Urothelium cell line (cell line): ENCODE measurements at places on chromosomes 4 and X.

- peak; percentile 82 for DNase-seq
These were observed 34.3 kb downstream of the NALF2 start for GRCh38 chrX:69538321-69538876.

DNA sequence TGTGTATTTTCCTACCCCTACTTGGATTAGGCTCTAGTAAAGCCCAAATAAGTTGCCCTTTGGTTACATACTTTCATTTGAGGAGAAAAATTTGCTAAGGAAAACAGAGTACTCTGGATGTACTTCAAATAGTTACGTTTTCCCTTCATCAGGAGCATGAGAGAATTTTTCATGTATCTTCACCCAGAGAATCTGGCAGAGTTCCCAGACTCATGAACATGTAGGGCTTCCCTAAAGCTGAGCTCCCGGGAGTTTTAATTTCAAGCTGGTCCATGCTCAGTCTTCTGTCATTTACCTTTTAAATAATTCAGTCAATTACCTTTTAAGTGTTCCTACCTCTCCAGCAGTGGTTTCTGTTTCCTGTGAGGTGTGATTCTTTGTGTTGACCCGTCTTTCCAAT, 367.5 kb upstream of the GRID2 start:
- peak; percentile 3 for DNase-seq

GRCh38 chr4:88953400-88953799, 103.6 kb downstream of the FAM13A start:
- DNase-seq: no peak

- no peak for DNase-seq
These were observed 384.6 kb downstream of the STIM2 start for GRCh38 chr4:27245216-27245615.

DNA sequence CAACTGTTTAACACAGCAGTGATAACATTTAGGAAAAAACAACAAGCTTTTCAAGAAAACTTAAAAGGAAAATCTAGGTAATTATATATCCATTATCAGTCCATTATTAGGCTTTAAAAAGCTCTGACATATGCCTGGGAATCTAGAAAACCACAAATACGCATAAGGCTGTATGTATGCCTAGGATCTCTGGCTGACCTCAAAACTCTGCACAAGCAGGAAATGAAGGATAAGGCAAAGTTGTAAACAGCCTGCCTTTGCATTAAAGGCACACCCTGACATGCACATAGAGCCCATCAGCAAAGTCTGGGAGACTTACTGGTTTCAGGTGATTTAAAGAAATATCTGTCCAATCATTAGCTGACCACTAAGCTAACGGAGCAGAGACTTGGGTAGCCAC, 14.0 kb downstream of the TIMP1 start:
- DNase-seq: no peak

GRCh38 chr4:87982036-87982435, 6.5 kb downstream of the SPP1 start:
- no peak for DNase-seq

DNA sequence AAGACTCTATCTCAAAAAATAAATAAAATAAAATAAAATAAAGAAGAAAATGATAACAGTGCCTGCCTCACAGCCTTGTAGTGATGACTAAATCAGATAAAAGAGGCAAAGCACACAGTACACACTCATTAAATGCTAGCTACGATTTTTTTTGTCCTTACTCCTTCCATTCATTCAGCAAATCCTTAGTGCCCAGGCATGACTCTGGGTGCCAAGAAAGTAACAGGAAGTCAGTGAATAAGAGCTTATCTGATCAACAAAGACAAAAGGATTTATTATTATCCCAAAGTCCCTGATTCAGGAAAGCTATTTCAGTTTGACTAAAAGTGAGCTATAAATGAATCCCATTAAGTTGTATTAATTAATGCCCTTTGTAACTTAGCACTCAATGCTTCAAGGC, 92.7 kb downstream of the SH3KBP1 start:
- no peak for DNase-seq

GRCh38 chr4:85482010-85482738, 7.2 kb downstream of the ARHGAP24 start:
- DNase-seq: no peak

DNA sequence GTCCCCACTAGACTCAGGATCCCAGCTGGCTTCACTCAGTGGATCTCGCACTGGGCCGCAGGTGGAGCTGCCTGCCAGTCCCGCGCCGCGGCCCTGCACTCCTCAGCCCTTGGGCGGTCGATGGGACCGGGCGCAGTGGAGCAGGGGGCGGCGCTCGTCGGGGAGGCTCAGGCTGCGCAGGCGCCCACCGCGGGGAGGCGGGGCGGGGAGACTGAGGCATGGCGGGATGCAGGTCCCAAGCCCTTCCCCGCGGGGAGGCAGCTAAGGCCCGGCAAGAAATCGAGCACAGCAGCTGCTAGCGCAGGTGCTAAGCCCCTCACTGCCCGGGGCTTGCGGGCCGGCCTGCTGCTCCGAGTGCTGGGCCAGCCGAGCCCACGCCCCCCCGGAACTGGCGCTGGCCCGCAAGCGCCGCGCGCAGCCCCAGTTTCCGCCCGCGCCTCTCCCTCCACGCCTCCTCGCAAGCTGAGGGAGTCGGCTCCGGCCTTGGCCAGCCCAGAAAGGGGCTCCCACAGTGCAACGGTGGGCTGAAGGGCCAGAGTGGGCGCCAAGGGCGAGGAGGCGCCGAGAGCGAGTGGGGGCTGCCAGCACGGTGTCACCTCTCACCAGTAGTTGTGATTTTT, 1038.0 kb downstream of the PCDH19 start:
- DNase-seq: peak; percentile 25

GRCh38 chr4:24793219-24794005, 2.0 kb upstream of the SOD3 start:
- DNase-seq: no peak

- no peak for DNase-seq
These were observed 620.9 kb downstream of the TLL1 start for GRCh38 chr4:166493924-166494345.

DNA sequence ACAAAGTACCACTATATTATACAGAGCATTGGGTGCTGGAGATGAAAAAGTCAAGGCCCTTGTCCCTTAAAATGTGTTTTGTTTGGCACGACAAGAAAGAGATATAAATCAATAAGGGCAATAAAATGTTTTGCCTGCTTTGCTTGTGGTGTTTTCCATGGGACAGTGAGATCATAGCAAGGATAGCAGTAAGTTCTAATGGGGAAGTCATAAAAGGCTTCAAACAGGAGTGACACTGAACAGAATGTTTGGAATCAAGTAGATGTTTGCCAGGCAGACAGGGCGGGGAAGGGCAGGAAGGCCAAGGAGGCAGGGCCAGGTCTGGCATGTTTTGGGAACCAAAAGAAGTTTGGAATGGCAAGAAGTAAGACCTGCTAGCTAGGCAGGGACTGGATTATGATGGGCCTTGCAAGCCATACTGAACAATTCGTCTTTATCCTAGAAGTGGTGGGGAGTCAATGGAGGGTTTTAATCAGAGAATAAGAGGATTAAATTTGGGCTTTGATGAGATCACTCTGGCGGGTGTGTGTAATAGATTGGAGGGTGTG, 16.4 kb downstream of the FGF2 start:
- DNase-seq: no peak

DNA sequence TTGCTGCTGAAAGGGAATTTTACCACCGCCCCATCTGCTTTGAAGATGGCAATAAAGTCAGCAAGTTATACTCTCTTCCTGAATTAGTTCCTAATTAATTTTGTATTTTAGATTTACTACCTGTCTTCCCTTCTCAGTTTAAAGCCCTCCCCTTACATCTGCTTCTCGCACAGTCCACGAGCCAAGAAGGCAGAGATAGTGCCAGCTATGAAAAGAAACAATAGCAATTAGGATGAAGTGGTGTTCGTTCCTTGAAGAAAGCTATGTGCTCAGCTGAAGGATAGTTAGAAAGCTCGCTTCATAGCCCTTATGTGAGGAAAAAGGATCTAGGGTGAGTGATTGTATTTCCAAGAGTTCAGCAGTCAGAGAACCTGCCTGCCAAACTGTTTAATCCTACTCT, 1678.8 kb upstream of the TENM3 start:
- DNase-seq: no peak

- no peak for DNase-seq
These were observed 15.3 kb downstream of the PDK3 start for GRCh38 chrX:24480400-24480865.

DNA sequence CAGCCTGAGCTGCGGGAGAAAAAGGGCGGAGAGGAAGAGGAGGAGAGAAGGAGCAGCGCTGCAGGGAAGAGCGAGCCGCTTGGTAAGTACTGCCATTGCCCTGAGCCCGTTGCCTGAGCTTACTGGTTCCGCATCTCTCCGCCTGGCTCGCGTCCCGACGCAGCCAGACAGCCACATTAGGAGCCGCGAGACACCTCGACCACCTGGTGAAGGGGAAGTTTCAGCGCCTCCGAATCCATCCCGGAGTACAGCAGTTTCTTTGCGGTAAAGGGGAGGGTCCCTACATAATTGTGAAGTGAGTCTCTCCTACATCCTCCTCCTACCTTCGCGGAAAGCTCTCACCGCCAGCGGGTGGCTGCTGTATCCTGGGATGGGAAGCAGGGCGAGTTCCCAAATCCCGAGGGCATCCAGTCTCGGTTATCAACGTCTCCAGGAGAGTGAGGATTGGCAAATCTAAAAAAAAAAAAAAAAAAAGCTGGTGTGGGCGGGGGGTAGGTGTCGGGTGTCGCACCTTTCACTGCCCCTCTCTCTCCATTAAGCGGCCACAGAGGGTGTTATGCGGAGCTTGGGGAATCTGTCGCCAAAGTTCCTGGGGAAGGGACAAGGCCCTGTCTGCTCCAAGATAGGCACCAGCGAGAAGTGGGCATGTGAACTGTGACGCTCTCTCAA, 7.9 kb downstream of the TBX22 start:
- peak; percentile 44 for DNase-seq

DNA sequence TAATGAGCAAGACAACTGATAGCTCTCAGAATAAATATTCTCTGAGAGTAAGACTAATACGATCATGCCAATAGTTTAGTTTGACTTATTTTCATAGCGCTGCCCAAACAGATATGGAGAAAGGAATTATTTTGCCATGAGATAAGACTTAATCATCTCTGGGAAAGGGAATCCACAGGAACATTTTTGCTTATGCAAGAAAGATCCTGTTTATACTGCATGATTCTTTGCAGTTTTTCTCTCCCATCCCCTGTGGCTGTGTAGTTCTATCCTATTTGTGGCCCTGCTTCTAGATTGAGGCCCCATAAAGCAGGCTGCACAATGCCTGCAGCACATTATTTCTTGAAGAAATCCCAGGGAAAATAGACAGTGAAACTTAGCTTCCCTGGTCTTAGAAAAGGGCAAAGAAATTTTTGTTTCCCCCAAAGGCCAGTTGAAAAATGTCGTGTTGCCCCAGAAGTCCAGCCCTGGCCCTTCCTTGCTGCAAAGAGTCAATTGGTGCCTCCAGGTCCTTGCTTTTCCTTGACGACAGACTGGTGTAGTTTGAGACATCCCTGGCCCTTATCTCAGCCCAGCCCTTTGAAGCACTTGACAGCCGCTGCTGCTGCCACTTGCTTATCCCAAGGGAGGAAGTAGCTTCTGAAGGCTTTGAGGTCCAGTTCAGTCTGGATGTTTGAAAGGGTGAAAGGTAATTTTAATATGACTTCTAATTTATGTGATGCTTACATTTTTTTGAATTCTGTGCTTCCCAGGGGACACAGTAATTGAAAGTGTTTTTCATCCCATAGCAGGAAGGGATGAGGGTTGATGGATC, 45.0 kb upstream of the SH3RF1 start:
- DNase-seq: no peak

DNA sequence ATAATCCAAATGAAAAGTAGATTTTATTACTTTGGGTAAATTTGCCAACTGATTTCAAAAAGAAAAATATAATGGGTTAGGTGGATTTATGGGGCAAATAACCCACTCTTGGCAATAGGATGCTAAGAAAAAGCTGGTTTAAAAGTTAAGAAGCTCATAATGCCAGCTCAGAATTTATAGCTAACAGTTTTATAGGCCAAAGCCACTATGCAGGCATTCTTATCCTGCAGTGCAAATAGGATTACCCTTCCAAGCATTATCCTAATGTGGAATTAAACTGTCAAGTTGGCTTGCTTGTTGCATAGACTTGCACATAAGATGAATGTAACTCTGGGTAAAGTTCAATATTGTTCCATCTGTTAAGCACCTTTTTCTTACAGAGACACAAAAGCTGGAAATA, 703.0 kb downstream of the PCDH18 start:
- DNase-seq: no peak

DNA sequence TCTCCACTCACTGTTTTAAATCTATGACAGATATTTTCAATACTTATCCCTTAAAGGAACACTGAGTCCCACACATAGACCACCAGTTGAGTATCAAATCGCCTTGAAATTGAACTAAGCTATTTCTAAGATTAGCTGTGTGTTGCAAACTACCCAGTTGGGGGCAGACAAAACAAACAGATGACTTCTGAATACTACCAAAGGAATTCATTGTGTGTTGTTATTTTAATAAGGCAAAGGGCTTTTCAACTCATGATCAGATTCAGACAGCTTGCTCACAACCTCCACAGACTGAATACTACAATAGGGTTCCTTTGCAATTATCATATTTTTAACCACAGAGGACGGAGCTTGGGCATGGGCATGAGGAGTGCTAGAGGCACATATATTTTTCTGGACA, 283.0 kb upstream of the GPC4 start:
- DNase-seq: no peak

- no peak for DNase-seq
These were observed 21.8 kb upstream of the AREG start for GRCh38 chr4:74423104-74423503.

GRCh38 chrX:107470971-107471370, 21.5 kb downstream of the FRMPD3 start:
- DNase-seq: no peak

GRCh38 chr4:6463311-6464289, 8.8 kb downstream of the PPP2R2C start:
- no peak for DNase-seq

DNA sequence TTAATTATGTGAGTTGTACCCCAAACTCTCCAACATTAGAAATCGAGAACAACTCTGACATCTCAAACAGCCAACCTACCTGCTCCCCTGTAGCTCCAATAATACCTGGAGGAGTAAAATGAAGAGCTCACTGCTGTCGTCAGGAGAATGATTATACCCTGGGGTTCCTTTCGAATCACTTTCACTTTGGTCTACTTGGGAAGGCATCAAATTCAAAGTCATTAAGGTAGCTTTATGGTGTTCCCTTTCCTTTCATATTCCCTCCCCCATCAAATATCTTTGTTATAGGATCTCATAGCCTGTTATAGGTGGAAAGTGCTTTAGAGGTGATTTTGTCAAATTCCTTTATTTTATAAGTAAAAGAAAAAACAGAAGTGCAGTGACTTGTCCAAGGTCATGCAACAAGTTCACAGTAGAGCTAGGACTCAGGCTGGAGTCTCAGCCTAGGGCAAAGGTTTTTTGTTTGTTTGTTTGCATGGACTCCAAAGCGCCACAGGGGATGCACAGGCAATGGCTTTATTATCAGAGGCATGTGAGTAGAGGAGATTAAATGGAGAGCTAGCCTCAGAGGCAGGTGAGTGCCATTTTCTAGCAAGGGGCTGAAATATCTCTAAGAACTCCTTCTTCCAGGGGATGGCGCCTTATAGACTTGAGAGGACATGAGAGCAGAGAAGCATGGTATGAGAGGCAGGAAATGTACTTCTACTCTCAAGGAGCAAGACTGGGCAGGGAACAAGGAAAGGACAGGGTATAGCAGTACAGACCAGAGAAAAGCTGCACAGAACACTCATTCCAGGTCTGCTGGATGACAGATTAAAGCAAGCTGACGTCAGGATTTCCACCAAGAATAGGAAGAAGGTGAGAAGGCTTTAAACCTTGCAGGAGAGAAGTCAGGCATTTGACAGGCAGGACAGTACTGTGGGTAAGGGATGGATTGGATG, 262.1 kb upstream of the GPC4 start:
- DNase-seq: no peak

GRCh38 chr4:5292101-5292500, 240.8 kb downstream of the STK32B start:
- DNase-seq: no peak
